GM23248 (cell line): ENCODE measurements at places on chromosomes 3 and 15.

DNA sequence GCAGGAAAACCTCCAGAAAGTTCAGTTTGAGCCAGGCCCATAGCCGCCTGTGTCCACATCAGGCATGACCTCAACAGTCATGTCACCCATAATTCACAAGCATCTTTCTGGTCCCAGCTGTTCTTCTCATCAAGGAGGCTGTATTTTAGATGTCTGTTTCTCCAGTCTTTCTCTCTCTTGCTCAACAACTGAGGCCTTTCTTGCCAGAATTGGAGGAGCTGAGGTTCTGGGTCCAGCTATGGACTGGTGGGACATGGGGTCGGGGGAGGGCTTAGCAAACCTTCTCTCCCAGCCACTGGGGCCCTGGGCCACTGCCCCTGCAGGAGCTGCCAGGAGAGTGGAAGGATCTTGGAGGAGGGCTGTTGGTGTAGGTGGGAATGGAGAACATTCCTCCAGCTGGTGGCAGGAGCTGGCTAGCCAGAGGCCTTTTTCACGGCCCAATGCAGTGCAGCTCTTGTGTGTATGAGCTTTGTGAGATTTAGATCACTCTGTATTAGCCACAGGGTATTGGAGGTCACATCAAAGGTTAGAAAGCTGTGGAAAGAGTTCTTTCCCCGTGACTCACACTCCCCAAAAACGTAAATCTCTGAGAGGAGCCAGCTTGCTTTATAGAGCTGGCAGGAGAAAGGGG is 23.5 kb downstream of the MAGEF1 start:
- no peaks in the 10 kb centered on the region for H3K36me3 ChIP-seq
- no peak overlapping the region for H3K4me3 ChIP-seq
- peaks cover 26% of the 10 kb centered on the region for H3K4me1 ChIP-seq
- DNase-seq, result peak; percentile 83

DNA sequence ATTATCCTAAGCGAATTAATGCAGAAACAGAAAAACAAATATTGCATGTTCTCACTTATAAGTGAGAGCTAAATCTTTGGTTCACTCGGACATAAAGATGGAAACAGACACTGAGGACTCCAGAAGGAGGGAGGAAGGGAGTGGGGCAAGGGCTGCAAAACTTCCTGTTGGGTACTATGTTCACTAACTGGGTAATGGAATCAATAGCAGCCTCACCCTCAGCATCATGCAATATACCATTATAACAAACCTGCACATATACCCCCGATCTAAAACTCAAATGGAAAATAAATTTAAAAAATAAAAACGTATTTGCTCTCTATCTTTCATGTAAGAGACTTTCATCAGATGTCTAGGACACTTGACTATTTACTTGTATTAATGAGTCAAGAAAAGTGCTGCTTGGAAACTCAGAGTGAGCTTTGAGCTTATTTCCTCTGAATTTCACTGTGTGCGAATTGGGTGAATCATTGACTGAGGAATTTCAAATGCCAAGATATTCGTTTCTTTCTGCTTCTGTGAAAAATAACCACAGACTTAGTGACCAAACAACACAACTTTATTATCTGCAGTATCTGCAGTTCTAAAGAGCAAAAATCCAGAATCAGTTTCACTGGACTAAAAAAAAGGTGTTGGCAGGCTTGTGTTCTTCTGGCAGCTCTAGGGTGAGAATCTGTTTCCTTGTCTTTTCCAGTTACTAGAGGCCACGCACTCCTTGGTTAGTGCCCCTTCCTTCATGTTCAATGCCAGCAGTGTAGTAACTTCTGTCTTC is 18.4 kb downstream of the TM4SF18 start:
- DNase-seq, result peak; percentile 89
- H3K4me3 ChIP-seq, result peak overlapping the region; percentile 42
- H3K27ac ChIP-seq, result peak overlapping the region; percentile 85
- H3K36me3 ChIP-seq, result no peaks in the 10 kb centered on the region

GRCh38 chr3:101966226-101966625 is 116.9 kb downstream of the NFKBIZ start:
- DNase-seq, result no peak
- H3K27me3 ChIP-seq, result no peaks in the 10 kb centered on the region
- H3K27ac ChIP-seq, result no peak overlapping the region
- no peaks in the 10 kb centered on the region for H3K36me3 ChIP-seq

DNA sequence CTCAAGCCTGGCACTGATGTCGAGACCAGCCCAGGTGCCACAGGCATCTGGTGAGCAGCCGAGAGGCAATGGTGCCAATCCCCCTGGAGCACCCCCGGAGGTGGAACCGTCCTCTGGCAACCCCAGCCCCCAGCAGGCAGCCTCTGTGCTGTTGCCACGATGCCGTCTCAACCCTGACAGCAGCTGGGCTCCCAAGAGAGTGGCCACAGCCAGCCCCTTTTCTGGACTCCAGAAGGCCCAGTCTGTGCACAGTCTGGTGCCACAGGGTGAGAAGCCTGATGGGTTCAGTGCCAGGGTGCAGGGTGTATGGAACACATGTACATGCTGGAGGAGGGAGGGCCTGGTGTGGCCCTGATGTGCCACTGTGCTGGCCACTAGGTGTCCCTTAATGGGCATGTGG is 4.9 kb upstream of the JMJD7 start:
- H3K27me3 ChIP-seq, result no peaks in the 10 kb centered on the region
- no peak for DNase-seq
- H3K4me1 ChIP-seq, result no peaks in the 10 kb centered on the region
- H3K27ac ChIP-seq, result no peak overlapping the region
- no peak overlapping the region for H3K4me3 ChIP-seq
- H3K36me3 ChIP-seq, result no peaks in the 10 kb centered on the region; the same call in 1 of the 2 replicates

DNA sequence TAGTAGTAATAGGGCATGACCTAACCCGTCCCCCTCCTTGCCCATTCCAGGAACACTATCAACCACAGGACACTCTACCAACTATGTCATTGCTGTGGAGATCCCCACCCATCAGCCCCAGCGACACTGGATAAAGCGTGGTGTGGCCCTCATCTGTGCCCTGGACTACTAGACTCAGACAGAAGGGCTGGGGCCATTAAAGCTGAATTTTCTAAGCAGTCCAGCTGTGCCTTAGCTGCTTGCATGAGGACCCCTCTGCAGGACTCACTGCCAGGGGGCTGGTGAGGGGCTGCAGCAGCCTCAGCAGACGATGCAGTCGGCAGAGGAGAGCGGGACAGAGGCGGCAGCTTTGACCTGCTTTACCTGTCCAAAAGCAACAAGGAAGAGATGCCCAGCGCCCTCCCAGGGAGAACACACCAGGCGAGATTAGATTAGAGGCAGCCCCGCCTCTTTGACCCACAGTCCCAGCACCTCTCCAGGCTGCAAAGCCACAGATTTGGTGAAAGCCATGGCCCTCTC is 44.6 kb downstream of the SEMA3G start:
- H3K4me1 ChIP-seq, result no peaks in the 10 kb centered on the region
- no peak for DNase-seq
- H3K27me3 ChIP-seq, result no peaks in the 10 kb centered on the region

GRCh38 chr3:126474498-126475412 is 936 bp downstream of the ZXDC start:
- H3K4me3 ChIP-seq, result peak overlapping the region; percentile 84
- no peaks in the 10 kb centered on the region for H3K27me3 ChIP-seq
- H3K36me3 ChIP-seq, result peaks cover 17% of the 10 kb centered on the region
- peak overlapping the region; percentile 71 for H3K27ac ChIP-seq
